ENCODE measurements at places on chromosomes 5 and 9.

DNA sequence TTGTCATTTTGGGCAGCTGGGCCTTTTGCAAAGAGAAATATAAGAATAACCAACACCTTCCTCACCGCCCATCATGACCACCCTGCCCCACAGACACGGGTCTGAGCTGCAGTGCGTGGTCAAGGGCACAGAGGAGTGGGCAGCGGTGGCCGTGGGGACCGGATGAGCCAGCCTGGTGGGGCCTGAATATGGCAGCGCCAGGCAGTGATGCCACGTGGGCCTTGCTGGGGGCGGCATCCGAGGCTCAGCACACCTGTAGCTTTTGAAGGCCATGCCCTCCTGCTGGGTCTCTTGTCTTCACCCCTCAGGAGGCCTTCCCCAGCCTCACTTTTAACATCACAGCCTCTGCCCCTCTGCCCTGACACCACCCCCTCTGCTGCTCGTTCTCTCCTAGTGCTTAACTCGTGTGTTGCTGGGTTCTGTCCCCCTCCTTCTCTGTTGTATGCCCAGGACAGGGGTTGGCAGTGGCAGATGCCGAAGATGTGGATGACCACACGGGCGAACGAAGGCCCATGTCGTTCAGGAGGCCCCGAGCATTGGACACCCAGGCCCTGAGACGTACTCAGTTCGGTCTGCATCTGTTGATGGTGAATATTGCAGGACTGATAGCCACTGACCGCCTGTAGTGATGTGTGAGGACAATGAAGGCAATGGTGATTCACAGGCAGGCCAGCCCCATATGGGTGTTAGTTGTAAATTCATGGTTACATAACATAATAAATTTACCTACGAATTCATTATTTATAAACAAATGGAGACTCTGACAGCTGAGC lies 46.0 kb downstream of the AHRR start:
- no peak for DNase-seq

GRCh38 chr9:36470643-36471290 lies 70.7 kb upstream of the RNF38 start:
- DNase-seq: peak; percentile 66

GRCh38 chr5:90916947-90917800 lies 358.6 kb downstream of the ADGRV1 start:
- no peak for DNase-seq

DNA sequence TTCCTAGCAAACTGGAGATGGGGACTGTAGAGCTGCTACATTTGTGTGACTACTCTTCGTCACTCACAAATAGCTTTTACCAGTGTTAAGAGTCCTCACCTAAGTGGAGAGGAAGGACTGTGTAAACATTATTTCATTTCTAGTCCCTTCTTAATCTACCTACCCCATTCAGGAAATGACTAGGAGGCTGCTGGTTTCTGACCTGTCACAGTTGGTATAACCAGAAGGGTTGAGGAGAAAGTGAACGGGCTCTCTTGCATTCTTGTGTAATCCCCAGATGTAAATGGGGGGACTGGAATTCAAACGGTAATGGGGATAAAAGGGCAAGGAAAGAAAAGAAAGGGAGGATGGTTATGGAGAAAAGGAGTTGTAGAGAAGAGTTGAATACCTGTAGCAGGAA lies 35.4 kb upstream of the BNIP1 start:
- no peak for DNase-seq

- no peak for DNase-seq
These were observed 249.3 kb downstream of the DNAH5 start for GRCh38 chr5:13695076-13695712.

DNA sequence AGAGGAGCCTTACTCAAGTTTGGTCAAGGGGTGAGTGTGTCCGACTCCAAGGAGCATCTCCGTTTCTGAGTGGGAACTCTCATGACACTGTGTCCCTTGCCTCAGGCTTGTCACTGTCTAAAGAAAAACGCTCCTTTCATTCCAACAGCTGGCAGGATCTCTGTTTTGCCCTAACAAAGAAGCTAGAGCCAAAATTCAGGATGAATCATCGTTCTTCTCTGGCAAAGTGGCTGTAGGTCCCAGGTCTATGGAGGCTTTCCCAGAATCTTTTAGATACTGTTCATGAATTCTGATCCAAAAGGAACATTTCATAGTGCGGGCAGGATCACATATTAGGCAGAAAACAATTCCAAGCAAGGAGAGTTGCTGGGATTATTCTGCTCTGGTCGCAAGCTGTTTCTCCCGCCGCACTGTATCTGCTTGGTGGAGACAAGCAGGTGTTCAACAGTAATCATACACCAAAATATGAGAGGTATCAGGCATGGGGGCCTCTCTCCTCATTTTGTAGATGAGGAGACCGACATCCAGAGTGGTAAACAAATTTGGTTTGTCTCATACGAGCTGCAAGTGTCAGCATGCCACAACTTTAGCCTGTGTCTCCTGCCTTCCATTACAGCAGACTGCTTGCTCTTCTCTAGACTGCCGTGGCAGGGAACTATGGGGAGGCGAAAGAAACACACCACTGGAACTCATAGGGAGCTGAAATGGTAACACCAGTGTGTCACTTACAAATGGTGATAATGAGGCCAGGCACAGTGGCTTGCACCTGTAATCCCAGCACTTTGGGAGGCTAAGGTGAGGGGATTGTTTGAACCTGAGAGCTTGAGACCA lies 72.6 kb downstream of the ENTREP1 start:
- DNase-seq: no peak

DNA sequence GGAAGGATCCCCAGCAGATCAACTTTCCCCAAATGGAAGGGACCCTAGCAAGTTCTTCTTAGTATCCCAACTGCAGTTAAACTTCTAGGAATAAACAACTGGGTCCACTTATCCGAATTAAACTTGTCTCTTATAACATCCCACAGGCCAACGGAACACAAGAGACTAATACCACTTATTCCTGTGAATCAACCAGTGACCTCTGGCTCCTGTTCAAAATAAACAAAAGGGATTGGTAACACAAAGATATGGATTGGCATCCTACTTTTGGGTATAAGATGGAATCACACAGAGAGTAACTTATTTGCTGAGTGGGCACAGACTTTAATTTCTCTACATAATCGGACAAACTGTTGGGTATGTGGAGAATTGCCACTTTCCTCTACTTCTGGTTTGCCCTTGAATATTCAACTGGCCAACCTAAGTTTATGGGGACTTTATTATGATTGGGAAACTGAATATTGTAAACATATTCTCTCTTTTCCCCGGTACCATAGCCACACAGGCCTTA lies 12.4 kb upstream of the PAIP1 start:
- no peak for DNase-seq

GRCh38 chr5:116970318-116970717 lies 395.7 kb upstream of the SEMA6A start:
- DNase-seq: no peak

DNA sequence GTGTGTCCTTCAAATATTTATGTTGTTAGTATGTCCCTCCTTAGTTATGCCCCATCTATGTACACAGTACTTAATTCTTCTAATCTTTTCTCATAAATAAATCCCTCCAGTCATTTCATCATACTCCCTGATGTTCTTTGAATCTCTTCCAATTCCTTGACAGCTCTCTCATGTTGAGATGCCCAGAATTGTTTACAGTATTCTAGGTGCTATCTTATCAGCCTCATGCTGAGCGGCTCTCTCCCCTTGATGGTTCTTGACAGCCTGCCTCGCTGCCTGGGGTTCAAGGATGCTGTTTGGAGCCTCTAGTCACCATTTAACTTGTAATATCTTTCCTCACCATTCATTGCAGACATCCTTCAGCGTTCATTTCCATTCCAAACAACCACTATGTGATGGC lies 799.2 kb downstream of the BRINP1 start:
- no peak for DNase-seq

- no peak for DNase-seq
These were observed 525 bp downstream of the KIF24 start for GRCh38 chr9:34328500-34328986.

DNA sequence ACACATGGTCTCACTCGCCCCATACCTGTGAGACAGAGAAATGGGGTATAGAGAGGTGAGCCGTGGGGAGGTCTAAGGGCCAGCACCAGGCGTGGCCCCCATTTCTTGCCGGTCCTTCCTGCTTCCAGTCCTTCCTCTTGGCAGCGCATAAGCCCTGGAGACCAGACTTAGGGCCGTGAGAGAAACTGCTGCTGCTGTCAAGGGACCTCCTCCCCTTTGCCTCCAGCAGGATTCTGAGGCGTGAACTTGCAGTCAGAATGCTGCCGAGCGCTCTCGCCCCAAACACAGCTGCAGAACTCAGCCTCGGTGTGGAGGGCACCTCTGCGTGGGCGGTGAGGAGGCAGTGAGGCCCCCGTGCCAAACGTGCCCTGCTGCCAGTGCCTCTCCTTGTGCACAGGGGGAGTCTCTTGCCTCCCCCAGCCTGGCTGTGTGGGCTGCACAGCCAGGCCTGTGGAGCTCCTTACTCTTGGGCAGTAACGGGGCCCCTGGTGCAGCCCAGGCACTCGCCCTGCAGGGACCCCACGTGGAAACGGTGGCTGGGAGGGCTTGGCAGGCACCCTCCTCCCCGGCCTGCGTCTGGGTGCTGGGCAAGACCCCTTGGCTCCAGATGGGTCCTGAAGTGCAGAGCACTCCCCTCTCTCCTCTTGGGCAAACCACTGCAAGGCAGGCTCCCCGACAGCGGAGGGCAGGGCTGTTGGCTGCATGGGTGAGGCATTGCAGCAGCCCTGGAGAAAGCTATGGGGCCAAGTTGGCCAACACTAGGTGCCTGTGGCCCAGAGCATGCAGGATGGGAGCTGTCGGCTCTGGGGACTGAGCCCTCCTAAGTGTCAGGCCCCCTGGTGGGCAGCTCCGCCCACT lies 85.4 kb downstream of the RXRA start:
- no peak for DNase-seq

- DNase-seq: no peak
These were observed 5.8 kb upstream of the ST6GALNAC6 start for GRCh38 chr9:127905004-127905728.

DNA sequence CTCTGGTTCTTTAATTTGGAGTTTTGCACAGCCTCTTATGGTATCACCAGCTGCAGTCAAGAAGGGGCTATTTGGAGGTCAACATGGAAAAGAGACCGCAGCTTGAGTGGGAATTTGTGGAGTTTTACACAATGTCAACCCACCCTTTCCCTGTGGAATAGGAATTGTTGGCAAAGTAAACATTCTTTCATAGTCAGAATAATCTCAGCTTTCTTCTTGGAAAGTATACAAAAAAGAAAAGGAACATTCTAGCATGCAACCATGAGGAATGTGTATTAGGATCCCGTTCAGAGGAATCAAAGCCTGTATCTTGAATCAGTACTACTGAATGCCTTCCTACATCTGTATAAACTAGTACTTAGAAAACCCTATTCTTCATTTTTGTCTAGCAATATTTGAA lies 107.6 kb downstream of the LURAP1L start:
- no peak for DNase-seq

Measured in tibial artery (tissue), 4 donors.